Germinal center (tissue), 1 donor: ENCODE measurements at places on chromosomes 16 and 17.

DNA sequence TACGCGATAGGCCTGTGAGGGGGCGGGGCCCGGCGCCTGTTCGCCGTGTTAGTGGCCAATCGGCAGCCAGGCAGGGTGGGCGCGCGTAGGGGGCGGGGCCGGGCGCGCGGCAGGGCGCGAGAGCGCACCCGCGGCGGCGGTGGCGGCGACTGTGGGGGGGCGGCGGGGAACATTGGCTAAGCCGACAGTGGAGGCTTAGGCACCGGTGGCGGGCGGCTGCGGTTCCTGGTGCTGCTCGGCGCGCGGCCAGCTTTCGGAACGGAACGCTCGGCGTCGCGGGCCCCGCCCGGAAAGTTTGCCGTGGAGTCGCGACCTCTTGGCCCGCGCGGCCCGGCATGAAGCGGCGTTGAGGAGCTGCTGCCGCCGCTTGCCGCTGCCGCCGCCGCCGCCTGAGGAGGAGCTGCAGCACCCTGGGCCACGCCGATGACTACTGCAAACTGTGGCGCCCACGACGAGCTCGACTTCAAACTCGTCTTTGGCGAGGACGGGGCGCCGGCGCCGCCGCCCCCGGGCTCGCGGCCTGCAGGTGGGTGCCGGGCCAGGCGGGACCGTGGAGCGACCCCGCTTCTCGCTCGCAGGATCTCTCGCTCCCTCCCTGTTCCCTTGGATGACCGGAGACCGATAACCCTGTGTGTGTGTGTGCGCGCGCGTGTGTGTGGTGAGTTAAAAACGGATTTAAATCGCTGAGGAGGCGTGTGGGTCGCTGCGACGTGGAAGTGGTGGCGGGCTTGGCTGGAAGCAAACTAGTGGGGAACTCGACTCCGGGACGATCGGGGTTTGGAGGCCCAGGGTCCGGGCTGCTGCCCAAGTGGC lies at the start of gene NFATC3:
TSS of gene NFATC3 (plus strand) at position 112 of the 813 bp plus-strand sequence. CDS start at position 424, 312 bp downstream.
- peak; percentile 98 for DNase-seq

DNA sequence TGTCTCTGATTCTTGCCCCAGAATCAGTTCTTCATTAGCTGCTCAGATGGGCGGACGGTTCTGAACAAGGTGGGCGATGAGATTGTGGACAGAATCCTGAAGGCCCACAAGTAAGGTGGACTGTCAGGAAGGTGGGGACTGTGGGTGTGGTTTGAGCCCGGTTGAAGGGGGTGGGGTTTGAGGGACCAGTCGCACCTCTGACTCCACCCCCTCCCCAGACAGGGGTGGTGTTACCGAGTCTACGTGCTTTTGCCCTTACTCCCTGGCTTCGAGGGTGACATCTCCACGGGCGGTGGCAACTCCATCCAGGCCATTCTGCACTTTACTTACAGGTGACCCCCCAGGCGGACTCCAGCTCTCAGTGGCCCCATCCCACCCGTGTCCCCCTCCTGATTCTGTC lies 11.3 kb downstream of the PLD2 start:
- no peak for DNase-seq

DNA sequence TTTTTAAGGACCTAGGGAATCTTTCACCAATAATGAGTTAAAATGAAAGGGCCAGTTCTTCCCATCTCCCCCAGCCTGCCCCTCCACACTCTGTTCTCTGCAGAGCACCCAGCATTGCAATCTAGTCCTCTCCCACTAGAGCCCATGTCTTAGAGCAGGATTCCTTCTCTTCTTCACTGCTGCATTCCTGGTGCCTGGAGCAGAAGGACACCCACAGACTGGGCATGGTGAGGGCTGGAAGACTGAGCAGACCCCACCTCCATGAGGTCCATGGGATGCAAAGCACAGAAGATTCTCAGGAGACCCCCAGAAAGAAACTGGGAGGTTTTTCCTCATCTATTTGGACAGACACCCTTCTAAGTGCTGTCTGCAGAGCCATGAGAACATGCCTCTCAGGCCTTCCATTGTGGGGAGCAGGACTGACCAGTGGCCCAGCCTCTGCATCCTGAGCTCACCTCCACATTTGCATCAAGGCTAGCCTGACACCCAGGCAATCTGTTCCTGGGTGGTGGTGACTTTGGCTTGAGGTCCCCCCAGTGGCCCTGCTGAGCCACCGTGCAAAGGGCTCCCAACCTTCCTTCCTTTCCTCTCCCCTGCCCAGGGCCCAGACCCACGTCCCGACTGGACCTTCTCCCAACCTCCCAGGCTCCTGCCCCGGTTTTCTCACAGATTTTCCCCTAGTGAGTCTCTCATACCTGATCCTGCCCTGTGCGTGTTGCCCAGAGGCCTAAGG lies 74.2 kb upstream of the ZNF469 start:
- no peak for DNase-seq

DNA sequence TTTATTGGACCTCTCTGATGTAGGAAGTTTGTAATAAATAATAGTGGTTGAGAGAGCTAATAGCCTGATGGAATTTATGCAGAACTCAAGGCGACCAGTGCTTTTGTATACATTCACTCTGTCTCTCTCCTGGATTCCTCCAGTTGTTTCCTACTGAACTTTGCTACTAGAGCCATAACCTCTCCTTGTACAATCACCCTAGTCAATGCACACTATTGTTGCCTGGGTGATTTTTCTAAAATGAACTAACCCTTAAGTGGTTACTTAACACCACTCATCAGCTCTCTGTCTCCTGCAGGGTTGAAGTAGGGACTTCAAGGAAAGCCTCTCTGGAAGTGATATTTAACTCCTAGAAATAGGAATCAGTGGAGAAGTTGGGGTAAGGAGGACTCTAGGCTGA lies 9.7 kb downstream of the PHKB start:
- DNase-seq = no peak
